ENCODE measurements at places on chromosomes 1 and 21.

- no peak for DNase-seq
These were observed 1.9 kb upstream of the NTNG1 start for GRCh38 chr1:107138767-107139445.

GRCh38 chr1:101004670-101005069, 20.9 kb downstream of the DPH5 start:
- DNase-seq, result no peak

- DNase-seq, result no peak
These were observed 2.6 kb downstream of the TXLNA start for GRCh38 chr1:32182060-32182459.

DNA sequence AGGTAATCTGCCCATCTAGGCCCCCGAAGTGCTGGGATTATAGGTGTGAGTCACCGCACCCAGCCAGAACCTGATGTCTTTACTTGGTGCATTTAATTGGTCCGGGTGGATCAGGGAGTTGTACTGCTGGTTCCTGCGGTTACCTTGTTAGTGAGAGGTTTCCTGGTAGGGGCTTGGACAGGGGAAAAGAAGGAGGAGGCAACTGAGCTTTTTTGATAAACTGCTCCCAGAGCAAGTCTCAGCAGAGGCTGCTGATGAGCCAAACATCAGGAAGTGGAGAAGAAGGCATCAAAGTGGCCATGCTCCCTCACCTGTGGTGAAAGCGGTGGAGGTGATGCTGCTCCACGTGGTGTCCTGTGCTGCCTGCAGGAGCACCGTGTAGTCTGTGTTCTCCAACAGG, 161.5 kb upstream of the KIAA0040 start:
- no peak for DNase-seq

DNA sequence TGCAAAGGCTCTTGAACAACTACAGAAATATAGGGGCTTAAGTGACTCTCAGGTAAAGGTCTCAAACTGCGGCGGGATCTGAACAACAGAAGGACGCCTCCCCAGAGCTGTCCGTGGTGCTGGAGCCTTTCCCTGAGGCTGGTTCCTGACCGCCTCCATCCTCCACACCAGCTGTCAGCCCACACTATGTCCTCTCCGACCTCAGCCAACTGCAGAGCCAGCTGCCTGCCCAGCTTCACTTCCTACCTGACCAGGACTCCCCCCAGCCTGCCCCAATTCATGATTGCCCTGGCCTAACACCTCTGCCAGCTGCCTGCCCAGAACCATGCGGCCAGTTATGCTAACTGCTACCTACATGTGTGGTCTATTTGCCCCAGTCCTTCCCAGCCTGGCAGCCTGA, 63.6 kb upstream of the ZC3H12A start:
- DNase-seq, result peak; percentile 50

- no peak for DNase-seq
These were observed 78.1 kb downstream of the PCBP3 start for GRCh38 chr21:45721671-45722070.

GRCh38 chr21:37208056-37208721, 58.9 kb downstream of the VPS26C start:
- peak; percentile 59 for DNase-seq

DNA sequence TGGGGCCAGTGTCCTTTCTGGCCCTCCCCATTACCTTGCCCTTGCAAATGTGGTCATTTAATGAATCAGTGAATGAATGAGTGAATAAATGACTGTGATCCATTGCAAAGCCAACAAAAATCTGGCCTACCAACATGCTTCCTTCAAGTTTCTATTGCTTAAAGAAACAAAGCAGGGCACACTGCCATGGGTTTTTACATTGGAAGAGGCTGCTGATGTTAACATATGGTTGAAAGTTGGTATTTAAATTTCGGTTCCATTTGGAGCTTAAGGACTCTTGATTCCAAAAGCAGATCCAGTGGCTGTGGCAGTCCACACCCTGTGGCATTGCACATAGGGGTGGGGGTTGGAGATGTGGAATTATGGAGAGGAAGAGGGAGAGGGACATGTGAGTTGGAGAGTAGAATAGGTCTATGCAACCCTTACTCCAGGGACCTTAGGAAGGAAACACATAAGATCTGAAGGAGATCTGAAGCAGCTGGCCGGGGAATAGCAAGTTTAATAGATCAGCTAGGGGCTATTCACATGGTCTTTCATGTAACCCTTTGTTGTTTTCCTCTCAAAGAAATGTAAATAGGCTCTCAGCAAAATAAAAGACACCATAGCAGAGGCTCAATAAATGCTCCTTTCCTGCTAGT, 7.2 kb downstream of the ABCA4 start:
- no peak for DNase-seq

DNA sequence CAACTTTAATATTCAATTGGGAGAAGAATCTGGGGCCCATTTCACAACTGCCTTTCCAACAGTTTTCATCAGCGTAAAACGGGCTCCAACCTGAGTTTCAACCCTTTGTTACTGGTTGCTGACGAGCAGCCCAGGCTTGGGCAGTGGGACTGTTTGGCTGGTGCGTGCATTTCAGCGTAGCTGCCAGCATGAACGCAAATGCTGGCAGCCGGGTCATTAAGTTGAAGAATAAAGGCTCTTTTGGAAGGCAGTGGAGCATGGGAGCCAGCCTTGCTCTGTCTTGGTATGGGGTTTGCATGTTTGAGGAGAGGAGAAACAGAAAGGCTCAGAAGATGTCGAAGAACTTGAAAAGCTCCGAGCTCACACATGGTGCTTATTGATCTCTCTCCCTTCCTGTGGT, 40.7 kb downstream of the WDR3 start:
- no peak for DNase-seq

DNA sequence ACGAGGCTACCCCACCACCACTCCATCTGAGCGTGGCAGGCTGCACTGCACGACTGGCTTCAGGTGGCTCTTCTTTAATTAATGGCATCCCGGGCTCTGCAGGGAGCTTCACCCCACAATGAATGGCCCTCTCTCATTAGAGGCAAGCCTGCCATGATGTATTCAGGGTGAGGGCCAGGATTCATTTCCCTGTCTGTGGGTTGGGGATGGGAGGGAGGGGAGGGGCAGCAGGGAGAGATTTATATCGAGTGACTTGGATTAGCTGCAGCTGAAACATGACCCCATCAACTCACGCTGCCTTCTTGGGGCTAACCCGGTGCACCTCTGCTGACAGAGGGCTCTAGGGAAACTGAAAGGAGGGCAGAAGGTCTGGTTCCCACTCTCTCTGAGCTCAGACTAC, 54.2 kb downstream of the ERI3 start:
- no peak for DNase-seq

DNA sequence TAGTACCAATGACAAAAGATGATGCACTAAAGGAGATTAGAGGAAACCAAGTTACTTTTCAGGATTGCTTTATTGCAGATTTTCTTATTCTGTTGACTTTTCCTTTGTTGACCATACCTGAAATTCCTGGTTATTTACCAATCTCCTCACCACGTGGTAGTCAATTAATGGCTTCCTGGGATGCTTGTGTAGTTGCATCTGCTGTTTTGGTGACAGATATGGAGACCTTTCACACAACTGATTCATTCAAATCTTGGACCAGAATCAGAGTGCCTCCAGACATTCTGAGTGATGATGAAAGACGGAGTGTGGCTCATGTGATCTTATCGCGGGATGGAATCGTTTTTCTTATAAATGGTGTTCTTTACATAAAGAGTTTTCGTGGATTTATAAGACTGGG, 91.3 kb downstream of the CATSPERE start:
- no peak for DNase-seq

DNA sequence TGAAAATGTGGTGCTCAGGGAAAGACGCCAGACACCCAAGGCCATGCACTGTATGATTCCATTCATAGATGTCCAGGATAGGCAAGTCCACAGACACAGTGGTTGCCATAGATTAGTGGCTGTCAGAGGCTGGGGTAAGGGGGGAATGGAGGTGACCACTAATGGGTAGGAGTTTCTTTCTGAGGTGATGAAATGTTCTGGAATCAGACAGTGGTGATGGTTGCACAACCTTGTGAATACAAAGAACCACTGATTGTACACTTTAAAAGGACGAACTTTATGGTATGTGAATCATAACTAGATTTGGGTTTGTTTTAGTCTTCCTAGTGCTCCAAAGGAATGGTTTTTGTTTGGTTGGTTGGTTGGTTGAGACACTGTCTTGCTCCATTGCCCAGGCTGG, 51.7 kb downstream of the PRAMEF20 start:
- DNase-seq, result no peak
